ENCODE measurements at places on chromosomes 16 and 17.

DNA sequence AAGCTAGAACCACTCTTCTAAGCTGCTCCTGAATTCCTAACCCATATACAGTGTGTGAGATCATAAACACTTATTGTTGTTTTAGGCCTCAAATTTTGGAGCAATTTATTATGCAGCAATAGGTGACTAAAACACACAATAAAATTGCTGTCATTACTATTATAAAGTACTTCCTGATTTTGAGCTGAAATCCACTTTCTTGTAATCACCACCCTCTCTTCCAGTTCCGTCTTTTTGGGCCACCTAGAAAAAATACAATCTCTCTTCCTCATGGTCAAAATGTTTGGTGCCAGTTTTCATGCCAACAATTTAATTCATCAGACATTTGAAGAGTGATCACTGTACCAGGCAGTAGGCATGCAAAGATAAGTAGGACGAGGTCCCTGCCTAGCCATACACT, 43.3 kb upstream of the NF1 start:
- DNase-seq = no peak

- no peak for DNase-seq
Measured at GRCh38 chr17:703081-703875, 11.4 kb downstream of the VPS53 start.

DNA sequence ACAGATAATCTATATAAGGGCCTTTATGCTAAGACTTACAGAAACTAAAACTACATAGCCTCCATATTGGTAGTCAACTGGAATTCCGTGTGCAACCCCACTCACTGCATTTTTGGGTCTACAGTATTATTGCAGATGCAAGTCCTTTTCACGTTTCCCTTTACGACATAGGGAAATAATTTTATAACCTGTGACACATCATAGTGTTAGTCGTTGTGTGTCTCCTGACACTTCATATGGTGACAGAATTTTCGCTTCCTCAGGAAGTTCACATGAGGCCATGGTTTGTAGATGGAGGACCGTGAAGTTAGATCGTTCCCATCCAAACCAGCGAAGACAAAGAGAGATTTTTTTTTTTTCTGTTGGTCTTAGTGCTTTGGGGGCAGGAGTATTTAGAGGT, 15.7 kb upstream of the MRC2 start:
- no peak for DNase-seq

DNA sequence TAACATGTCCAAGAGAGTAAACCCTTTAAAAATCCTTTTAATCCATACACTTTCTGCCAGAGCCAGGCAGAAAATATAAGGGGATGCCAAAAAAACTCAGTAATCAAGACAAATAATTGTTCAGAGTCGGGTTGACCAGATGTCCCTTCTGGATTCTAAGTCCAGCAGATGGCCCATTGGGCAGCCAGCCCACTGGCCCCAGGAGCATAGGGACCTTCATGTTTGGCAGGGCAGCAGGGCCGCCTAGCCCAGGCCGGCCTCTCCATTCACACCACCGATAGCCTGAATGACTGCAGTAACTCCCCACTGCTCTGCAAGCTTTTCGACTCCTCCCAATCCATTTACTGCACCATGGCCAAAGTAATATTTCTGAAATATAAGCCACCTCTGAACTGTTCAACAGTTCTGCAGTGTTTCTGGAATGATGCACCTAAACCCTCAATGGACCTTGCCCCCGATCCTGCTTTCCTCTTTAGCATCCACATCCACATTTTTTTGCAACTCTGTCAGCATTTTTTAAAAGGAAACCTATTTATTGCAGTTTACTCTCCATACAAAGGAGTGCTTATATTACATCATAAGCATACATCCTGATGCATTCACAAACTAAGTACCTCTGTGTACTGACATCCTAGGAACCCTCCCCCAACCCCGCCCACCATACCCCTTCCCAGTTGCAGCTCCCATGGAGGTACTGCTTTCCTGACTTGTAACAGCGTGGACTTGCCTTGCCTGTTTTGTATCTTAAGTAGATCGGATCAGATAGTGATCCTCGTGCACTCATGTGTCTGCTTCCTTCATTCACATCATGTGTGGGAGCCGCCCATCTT, 46.4 kb downstream of the LDHD start:
- DNase-seq = no peak

GRCh38 chr16:50244140-50244503, 22.2 kb upstream of the ADCY7 start:
- no peak for DNase-seq

DNA sequence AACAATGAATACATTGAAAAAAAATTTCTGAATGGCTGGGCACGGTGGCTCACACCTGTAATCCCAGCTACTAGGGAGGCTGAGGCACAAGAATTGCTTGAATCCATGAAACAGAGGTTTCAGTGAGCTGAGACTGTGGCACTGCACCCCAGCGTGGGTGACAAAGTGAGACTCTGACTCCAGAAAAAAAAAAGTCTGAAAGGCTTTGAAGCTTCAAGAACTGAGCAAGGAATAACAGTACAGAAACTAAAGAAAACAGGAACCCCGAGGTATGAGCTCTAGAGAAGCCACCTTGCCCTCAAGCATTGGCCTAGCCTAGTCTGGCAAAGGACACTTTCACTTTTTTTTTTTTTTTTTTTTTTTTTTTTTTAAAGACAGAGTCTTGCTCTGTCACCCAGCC, 45.0 kb downstream of the TEX2 start:
- DNase-seq = peak; percentile 32

DNA sequence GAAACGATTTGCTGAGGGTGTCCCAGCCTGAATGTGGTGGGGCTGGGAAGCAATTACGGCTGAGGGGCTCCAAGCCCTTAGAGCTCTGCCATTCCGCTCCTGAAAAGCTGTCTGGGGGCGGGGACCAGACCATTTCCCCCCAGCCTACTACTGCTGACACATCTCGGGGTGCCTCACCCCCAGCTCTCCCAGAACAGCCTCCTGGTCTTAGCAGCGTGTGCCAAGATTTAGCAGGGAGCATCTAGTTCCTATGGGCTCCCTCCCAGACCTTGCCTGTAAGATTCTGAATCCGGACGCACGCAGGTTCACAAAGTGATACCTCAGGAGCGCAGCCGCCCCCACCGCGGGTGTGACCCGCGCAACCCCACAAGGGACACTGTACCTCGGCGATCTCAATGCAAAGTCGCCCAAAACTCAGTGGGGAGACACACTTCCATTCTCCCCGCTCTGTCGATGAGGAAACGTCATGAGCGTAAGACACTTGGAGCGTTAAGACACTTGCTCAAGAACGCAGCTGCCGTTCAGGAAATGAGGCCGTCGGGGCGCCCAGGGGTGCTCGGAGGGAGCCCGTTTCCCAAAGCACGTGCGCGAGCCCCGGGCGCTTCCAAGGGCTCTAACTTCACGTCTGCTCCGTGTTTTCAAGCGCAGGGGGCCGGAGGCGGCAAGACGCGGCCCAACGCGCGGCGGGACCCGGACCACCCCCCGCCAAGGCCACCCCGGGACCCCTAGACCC, 629 bp downstream of the GEMIN4 start:
- DNase-seq = peak; percentile 65

- DNase-seq = no peak
Measured at GRCh38 chr17:48644159-48644558, 18.0 kb upstream of the HOXB9 start.
